ENCODE measurements at places on chromosomes 3 and 15.

GRCh38 chr15:43168192-43169107 is 16.8 kb upstream of the CCNDBP1 start:
- no peaks in the 10 kb centered on the region for H3K27me3 ChIP-seq
- H3K36me3 ChIP-seq: peaks cover 53% of the 10 kb centered on the region
- peaks cover 5% of the 10 kb centered on the region for H3K4me1 ChIP-seq
- DNase-seq: no peak
- H3K4me3 ChIP-seq: no peak overlapping the region
- no peak overlapping the region for H3K27ac ChIP-seq

GRCh38 chr3:10783360-10784351 is 32.4 kb upstream of the SLC6A11 start:
- no peaks in the 10 kb centered on the region for H3K36me3 ChIP-seq
- H3K27me3 ChIP-seq: peaks cover 19% of the 10 kb centered on the region
- no peak overlapping the region for H3K4me3 ChIP-seq
- peak; percentile 52 for DNase-seq

DNA sequence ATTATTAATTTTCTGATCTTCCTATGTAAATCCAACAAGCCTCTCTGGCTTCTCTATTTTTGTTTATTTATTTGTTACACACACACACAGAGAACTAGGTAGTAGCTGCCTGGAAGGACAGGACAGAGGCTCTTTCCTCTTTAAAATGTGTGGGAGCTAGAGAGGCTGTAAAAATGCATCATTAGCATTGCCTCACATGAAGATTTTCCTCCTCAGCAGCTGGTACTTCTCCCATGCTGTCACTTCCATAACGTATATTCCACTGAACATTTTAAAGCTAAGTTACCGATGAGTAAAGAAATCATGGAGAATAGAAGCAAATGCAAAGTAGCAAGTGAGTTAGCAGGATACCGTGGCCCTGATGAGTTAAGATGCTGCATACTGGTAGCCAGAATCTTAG is 63.9 kb downstream of the IMPG2 start:
- no peaks in the 10 kb centered on the region for H3K27me3 ChIP-seq
- no peak overlapping the region for H3K27ac ChIP-seq
- H3K4me3 ChIP-seq: no peak overlapping the region

- H3K4me3 ChIP-seq: no peak overlapping the region
- no peak overlapping the region for H3K27ac ChIP-seq
- no peaks in the 10 kb centered on the region for H3K4me1 ChIP-seq
- peaks cover 2% of the 10 kb centered on the region for H3K27me3 ChIP-seq
Measured at GRCh38 chr15:98455904-98456303, 192.4 kb upstream of the IGF1R start.
